ENCODE measurements at places on chromosomes 5 and 9. TPM values are rescaled to one million over a fixed set of nuclear protein-coding genes. Genes with fewer than 3 reads are reported as not detected.
A peak's percentile ranks its signal among the peaks of the same experiment; 100 is the strongest.

DNA sequence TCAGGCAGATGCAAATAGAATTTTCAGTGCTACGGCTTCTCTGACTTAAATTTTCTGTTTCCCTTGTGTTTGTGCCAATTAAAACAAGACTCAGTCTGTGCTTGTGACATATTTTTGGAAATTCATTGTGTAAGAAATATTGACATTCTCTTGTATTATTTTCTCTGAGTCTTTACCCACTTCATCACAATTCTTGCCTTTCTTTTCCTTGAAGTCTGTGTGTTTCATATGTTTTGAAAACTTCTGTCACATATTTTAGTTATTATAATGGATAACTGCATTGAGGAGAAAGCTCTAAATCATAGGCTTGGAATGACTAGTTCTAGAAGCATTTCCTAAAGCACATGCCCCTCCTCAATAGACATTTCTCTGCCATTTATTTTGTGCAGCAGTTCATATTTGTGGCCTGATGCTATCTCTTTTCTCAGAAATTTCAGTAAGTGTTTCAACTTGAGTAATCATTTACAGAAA is 206.6 kb downstream of the PALM2AKAP2 start:
- DNase-seq: no peak

DNA sequence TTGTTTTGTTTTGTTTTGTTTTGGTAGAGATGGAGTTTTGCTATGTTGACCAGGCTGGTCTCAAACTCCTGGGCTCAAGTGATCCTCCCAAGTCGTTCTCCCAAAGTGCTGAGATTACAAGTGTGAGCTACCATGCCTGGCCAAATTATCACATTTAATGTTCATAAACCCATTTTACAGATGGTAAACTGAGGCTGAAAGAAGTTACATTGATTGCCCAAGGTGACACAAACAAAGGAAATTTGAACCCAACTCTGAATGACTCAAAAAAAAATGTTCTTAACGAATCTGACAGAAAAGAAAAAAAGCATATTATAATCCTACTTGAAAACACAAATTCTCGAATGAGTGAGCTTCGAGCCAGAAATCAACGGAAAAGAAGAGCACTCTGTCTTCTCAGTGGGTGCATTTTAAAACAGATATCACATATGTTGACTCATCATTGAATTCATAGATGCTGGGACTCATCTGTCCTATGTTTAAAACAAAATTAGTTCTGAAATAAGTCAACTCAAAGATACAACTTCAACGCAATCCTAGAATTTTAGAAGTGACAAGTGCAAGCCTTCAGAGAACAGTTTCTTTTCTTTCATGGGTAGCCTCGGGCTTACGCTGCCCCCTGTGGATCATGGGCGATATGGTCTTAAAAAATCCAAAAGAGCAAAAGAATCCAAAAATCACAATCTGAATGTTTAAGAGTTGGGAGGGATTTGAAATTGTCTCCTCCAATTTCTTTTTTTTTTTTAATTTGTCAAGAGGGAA is 28.4 kb downstream of the TIMD4 start:
- DNase-seq: peak; percentile 60

- DNase-seq: no peak
Measured at GRCh38 chr9:20945269-20945668, 86.2 kb downstream of the HACD4 start.

- no peak for DNase-seq
Measured at GRCh38 chr5:4700069-4700468, 440.1 kb upstream of the ADAMTS16 start.

Gene SGCD
- total RNA-seq: not detected

- DNase-seq: no peak
Measured at GRCh38 chr9:785997-786396, 55.5 kb upstream of the DMRT1 start.

Gene STPG3
- not detected for total RNA-seq

GRCh38 chr5:76475385-76475784 is 72.3 kb downstream of the IQGAP2 start:
- no peak for DNase-seq

- DNase-seq: no peak
Measured at GRCh38 chr9:127873223-127873691, 4.2 kb downstream of the AK1 start.

- no peak for DNase-seq
Measured at GRCh38 chr9:119852390-119852789, 483.2 kb upstream of the BRINP1 start.

- DNase-seq: no peak
Measured at GRCh38 chr9:108269371-108269770, 586.4 kb downstream of the ACTL7B start.

DNA sequence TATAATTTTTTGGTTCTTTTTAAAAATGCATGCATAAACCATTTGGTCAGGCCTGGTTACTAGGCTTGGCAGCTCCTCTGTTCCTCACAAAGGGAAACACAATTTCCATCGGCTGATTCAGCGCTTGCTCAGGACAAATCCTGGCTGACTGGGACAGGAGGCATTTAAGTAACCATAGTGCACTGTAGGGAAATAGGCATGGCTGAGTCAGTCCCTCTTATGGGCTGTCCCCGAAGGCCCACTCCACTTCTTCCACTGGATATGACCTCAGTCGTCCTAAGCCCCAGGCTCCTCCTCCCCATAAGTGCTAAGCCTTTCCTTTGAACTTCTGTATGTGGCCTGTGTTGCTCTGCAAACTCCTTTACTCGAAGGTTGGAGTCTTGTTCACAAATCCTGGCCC is 71.2 kb upstream of the GLIS3 start:
- no peak for DNase-seq

DNA sequence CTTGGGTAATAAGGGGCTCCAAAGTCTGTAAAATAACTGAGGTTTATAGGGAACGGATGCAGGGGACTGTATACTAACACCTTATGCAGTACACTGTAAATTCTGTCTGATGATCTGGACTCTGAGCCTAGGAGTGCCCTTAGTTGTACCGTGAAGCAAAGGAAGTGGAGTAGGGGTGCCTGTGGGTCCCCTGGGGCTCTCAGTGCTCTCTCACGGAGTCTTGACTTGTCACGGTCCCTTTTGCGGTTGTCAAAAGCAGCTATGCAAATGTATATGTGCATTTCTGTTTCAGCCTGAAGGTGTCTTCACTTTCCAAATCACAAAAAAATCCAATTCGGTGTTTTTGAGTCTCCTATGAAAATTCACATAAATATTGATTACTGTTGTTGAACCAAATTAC is 17.8 kb downstream of the DMRT1 start:
- peak; percentile 69 for DNase-seq

GRCh38 chr5:142935014-142935413 is 164.8 kb downstream of the ARHGAP26 start:
- DNase-seq: no peak

Gene GHR
- total RNA-seq: not detected

Measured in B cell (primary cell).